ENCODE measurements at places on chromosomes 6 and 20.

DNA sequence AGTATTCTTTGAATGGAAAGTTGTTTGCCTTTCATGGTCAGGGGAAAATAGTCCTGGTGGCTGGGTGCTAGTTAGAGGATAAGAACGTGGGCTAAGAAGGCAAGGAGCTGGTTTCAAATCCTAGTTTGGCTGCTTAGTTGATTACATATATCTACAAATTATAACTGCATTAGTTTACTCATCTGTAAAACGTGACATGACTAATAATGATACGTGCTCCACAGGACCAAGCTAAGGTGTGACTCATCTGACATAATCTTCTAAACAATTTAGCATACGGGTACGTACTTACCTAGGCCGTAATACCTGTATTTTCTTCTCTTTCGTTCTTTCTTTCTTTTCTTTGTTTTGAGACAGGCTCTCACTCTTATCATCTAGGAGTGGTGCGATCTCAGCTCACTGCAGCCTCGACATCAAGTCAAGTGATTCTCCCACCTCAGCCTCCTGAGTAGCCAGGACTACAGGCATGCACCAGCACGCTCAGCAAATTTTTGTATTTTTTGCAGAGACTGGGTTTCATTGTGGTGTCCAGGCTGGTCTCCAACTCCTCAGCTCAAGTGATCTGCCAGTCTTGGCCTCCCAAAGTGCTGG is 1274.2 kb upstream of the GJE1 start:
- no peak for DNase-seq

GRCh38 chr6:159996087-159996622 is 27.3 kb downstream of the IGF2R start:
- DNase-seq = no peak

- DNase-seq = no peak
Observed at GRCh38 chr20:63047267-63047666, 40.5 kb upstream of the BHLHE23 start.

- no peak for DNase-seq
Observed at GRCh38 chr6:104431096-104431495, 428.6 kb downstream of the HACE1 start.

DNA sequence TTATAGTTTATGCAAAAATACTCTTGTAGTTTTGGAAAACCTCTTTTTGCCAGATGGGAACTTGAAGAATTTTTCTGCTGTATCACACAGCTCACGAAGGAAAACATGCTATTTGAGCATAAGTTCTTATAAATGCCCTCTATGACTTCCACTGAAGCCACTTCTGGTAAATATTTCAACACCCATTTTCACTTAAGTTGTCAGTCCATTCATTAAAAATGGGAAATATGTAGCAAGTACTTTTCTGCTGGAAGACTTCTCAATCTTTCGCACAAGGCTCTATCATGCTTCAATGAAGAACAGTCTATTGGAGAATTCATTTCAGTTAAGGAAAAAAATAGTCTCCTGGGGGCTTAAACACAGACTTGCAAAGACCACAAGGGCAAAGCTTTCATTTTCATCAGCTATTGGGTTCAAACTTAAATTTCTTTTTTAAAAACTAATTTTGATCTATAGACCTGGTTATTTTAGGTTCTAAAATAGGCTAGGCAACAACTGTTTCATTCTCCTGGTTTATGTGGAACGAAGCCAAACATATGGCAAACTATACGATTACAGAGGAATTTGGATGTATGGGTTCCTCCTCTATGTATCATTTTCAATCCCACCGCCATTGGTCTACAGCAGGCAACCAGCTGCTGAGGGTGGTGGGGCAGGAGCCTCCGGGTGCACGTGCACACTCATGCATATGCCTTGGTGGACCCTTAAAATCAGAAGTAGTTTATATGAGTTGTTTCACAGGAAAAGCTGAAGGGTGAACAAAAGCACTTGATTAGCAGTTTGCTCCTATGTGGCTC is 38.7 kb downstream of the LAMA4 start:
- no peak for DNase-seq

GRCh38 chr6:48032151-48032550 is 78.8 kb downstream of the PTCHD4 start:
- no peak for DNase-seq

GRCh38 chr6:137351890-137352289 is 132.7 kb upstream of the IFNGR1 start:
- DNase-seq = no peak

DNA sequence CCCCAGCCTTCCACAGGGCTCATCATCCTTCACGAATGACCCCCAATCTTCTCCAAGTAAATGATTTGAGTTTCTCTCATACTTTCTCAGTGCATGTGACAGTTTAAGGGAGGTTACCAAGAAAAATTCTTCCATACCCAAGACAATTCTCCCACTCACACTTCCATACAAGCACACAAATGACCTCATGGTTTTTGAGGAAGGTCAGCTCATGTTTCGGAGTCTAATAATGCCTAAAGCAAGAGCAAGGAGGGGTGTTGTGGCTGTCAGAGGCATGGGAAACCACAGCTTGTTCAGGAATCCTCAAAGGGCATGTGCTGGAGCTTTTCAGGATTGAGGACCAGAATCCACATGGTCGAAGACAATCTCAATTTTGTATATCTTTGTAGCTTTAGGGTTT is 279.0 kb downstream of the MAFB start:
- no peak for DNase-seq

- DNase-seq = no peak
Observed at GRCh38 chr20:909641-910040, 6.5 kb downstream of the ANGPT4 start.

GRCh38 chr6:39666706-39667489 is 58.3 kb downstream of the KIF6 start:
- no peak for DNase-seq

Measured in GM06990 (cell line).